ENCODE measurements at places on chromosomes 16 and 17.

DNA sequence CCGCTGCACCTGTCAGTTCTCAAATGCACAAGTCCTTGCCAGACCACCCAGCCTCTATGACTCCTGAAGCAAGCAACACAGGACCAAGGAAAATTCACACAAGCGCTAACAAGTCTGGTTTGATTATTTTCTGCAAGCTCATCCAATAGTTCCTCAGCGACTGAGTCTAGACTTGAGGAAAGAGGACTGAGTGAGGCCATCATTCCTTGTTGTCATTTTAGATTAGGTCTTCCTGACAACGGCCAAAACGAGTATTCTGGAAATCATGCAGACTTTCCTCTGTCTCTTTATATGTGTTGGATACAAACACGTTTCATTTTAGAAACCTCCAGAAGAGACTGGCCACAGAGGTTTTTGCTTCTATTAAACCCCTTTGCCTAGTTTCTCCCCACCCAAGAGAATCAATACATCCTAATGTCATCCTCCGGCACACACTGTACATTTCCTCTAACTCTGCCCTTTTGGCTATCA is 561 bp downstream of the CCDC47 start:
- H3K4me1 ChIP-seq = peaks cover 39% of the 10 kb centered on the region
- no peak for DNase-seq
- H3K27me3 ChIP-seq = peaks cover 3% of the 10 kb centered on the region

GRCh38 chr17:71316176-71316897 is 804.5 kb upstream of the SOX9 start:
- DNase-seq = no peak
- H3K36me3 ChIP-seq = no peaks in the 10 kb centered on the region
- peaks cover 10% of the 10 kb centered on the region for H3K27me3 ChIP-seq

- H3K4me1 ChIP-seq = peaks cover 33% of the 10 kb centered on the region
- no peaks in the 10 kb centered on the region for H3K36me3 ChIP-seq
- DNase-seq = no peak
- no peak overlapping the region for H3K27ac ChIP-seq
Observed at GRCh38 chr17:8735336-8735939, 9.2 kb downstream of the CCDC42 start.

DNA sequence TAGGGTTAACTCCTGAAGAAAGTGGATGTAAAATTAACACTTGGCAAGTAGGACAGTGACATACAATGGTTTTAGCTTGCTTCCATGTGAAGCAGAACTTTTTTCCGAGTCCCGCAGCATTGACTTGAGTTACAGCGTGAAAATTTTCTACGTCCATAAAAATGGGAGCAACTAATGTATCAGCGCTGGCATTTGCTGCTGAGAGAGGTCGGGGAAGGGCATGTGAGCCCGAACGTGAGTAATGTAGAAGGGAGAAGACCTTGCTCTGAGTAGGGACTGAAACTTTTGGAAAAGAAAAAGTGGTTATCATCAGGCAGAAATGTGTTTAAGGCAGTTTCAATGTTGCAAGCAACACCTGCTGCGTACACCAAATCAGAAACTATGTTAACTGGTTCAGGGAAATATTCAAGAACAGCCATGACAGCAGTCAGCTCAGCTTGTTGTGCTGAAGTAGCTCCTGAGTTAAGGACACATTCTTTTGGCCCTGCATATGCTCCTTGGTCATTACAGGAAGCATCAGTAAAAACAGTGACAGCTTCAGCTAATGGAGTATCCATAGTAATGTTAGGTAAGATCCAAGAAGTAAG is 70.9 kb upstream of the ARL4D start:
- peaks cover 68% of the 10 kb centered on the region for H3K4me1 ChIP-seq
- H3K27me3 ChIP-seq = peaks cover 8% of the 10 kb centered on the region
- H3K36me3 ChIP-seq = peaks cover 7% of the 10 kb centered on the region
- H3K4me3 ChIP-seq = no peak overlapping the region

All from nephron progenitor cell (in vitro differentiated cells).